ENCODE measurements at places on chromosomes 16 and 17.

GRCh38 chr16:75317101-75317522 is 65.7 kb upstream of the BCAR1 start:
- DNase-seq = no peak

GRCh38 chr17:1588821-1589585 is 26.4 kb upstream of the PITPNA start:
- DNase-seq = no peak

- no peak for DNase-seq
Measured at GRCh38 chr16:76309639-76310335, 32.6 kb downstream of the CNTNAP4 start.

- DNase-seq = no peak
Measured at GRCh38 chr16:14658063-14658462, 25.3 kb downstream of the BFAR start.

GRCh38 chr16:17305694-17306093 is 165.1 kb downstream of the XYLT1 start:
- DNase-seq = no peak

DNA sequence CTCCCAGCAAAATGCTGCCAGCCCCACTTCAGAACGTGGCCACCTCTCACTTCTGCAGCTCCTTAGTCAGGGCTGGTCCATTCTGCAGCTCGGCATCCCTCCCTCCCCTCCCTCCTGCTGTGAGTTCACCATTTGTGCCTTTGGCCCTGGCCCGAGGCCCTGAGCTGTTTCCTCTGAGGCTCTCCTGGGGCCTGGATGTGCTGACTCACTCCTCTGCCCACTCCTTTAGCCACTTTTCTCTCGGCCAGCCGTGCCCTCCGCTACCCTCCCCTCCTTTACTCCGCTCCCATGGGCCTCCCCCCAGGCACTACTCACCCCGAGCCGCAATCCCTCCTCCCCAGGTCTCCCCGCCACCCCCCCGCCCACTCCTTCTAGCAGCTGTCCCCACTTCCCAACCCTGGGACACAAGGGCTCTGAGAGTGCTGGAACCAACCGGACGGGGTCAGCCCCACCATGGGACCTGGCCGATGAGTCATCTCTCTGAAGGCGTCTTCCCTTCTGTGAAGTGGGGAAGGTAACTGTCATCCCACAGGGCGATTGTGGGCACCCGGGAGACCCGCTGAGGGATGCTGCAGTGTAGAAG is 11.5 kb downstream of the KCNG4 start:
- DNase-seq = no peak

- no peak for DNase-seq
Measured at GRCh38 chr17:29283496-29283895, 10.5 kb downstream of the NUFIP2 start.

DNA sequence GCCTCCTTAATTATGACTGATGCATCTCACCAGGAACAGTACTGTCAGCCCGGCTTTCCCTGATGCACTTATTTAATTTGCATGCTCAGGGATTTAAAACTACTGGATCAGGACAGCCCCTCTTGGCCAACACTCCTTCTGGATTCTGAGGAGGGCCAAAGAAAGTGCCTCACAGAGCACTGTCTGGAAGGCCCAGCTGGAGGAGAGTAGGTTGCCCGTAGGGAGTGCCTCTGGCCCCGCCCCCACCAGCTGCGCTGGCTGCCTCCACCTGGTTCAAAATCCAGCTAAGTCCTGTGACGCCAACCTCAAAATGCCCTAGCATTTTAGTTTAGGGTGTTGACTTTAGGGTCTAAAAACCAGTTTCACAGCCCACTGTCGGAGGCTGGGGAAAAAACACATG is 49.4 kb upstream of the SREBF1 start:
- DNase-seq = no peak

DNA sequence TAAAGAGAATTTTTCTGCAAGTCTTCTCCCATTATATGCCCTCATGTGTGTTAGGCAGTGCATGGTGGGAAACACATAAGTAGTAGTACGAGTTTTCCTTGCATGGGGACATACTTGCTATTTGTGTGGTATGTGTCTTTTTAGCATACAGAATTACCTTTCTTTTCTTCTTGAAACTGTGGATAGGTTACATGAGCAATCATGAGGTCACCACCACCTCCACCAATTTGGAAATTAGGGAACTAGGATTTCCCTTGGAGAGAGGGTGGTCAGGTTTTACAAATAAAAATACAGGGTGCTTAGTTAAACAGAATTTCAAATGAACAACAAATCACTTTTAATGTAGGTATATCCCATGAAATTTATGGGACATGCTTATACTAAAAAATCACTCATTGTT is 16.3 kb upstream of the AMZ2 start:
- no peak for DNase-seq

All from activated CD4-positive, alpha-beta T cell treated with anti-CD3 and anti-CD28 coated beads, Interleukin-2, amount 50 U/mL, for 16 hours (primary cell).